NCI-H510A (cell line): ENCODE measurements at places on chromosomes 12 and 14.

DNA sequence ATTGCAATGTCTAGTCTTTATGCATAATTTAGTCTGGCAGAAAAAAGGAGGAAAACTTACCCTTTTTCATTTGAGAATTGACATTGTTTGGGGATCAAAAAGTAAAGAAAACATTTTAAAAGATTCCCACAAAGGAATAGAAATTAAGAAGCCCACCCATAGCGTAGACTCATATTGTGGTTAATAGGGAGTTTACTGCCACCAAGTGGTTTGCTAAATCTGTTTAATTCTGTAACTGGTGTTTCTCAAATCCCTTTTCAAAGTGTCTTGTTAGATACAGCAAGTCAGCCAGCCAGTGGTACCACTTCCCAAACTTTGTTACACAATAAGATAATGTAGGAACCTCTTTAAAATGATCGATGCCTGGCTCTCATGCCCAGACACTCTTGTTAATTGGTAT lies 180.3 kb downstream of the IPO8 start:
- no peak for DNase-seq

- DNase-seq, result peak; percentile 28
These were observed 7.5 kb upstream of the SYNE3 start for GRCh38 chr14:95523815-95524448.

DNA sequence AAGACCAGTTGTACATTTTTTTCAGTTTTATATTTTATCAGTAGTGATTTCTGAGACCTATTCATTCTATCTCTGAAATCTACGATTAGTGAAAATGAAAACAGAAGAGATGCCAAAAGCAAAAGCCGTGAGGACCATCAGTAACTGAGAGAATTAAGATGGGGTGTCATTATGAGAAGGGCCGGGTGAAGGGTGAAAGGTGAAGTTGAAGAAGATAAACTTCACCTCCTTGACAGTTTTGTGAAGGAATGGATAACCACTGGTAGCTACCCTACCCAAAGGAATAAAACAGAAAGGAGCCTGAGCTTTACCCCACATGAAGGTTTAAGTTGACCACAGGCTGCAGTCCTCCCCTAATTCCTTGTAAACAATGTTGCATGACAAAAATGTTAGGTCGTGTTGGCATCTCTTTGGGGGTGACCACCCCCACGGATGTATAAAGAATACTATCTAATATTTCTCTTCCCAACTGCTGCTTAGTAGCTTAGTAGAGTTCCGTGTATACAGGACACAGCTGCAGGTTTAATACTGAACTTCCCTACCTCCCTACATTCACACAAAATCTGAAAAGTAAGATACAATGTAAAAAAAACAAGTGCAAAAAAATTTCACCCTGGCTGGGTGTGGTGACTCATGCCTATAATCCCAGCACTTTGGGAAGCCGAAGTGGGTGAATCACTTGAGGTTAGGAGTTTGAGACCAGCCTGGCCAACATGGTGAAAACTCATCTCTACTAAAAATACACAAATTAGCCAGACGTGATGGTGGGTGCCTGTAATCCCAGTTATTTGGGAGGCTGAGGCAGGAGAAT lies 23.9 kb downstream of the GPR19 start:
- no peak for DNase-seq

DNA sequence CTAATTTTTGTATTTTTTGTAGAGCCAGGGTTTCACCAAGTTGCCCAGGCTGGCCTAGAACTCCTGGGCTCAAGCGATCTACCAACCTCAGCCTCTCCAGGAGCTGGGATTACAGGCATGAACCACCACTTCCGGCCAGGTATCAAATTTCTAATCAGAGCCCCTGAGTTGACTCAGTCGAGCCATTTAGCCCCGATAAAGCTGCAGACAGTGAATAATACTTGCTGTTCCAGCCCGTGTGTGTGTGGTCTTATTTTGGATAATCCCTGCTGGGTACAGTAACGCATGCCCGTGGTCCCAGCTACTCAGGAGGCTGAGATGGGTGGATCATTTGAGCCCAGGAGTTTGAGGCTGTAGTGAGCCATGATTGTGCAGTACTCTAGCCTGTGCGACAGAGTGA lies 57.0 kb downstream of the TEAD4 start:
- DNase-seq, result no peak

GRCh38 chr14:35789651-35790050 lies 19.4 kb downstream of the RALGAPA1 start:
- DNase-seq, result no peak
